RCC 7860 (cell line): ENCODE measurements at places on chromosomes 11 and 22.

GRCh38 chr11:117238221-117238620, 5.8 kb downstream of the RNF214 start:
- DNase-seq: no peak

- DNase-seq: no peak
Measured at GRCh38 chr22:34885852-34886251, 180.1 kb upstream of the ISX start.

DNA sequence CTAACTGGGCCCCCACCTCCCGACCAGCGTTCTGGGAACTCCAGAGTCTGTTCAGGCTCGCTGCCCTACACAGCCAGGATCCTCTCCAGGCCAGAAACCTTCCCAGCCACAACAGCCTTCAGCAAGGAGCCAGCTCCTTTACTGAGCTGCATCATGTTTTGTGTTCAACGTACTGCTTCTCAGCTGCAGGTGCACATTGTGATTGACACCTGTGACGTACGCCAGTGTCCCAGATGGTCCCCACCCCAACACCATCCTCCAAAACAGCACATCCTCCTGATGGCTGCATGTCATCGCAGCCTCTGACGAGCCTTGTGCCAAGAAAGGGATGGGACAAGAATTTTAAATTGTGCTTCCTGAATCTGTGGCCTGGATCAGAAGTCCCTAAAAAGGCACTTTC, 117.5 kb downstream of the SPATA19 start:
- DNase-seq: no peak

DNA sequence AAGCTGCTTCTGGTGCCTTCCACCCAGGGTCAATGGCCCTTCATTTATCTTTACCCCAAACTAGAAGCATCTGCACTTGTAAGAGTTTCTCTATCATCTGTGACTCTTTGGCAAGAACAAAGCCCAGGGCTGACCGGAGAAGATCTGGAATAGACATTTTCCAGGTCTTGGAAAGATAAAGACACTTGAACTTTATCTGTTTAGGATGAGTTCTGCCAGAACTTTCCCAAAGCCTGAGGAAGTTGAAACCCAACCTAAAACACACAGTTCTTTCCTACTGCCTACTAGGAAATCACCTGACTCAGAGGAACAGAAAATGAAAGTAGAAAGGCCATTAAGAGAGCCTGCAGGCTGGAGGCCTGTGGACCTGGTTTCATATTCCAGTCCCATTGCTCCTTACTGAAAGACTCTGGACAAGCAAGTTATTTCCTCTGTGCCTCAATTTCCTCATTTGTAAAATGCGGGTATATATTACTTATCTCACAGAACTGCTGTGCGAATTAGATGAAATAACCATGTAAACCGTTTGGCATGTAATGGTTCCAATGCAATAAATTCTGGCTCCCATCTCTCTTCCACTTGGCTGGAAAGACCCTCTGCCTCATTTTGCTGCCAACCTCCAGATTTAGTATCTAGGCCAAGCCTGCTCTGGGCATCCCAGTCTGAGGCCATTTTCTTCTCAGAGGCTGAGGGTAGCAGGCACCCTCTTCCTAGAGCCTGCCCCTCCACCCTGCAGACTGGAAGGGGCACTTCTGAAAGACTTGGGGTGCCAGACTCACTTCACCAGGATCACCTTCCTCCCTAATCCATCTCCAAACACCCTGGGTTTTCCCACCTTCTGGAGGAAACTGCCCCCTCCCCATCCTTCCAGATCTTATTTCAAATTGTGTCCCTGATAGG, 1.2 kb downstream of the UBE2L6 start:
- peak; percentile 13 for DNase-seq

- no peak for DNase-seq
Measured at GRCh38 chr11:645536-645935, 8.5 kb downstream of the DRD4 start.

DNA sequence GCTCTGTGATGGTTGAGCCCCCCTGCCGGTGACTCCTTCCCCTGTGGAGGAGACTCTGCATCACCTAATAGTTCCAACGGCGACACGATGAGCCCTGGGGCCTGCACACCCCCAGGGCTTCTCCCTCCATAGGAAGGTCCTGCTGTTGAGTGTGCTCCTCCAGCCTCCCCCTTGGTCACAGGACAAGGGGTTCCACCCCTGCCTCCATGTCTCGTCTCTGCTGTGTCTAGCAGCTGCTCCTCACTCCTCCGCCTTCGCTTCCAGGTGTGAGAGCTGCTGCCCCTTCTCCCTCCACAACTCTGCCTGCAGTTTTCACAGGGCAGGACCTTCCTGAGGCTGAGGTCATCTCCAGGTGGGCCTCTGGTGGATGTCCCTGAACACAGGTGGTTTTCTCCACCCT, 1416.1 kb downstream of the TBC1D22A start:
- no peak for DNase-seq

GRCh38 chr11:78423241-78423640, 5.6 kb upstream of the GAB2 start:
- no peak for DNase-seq

DNA sequence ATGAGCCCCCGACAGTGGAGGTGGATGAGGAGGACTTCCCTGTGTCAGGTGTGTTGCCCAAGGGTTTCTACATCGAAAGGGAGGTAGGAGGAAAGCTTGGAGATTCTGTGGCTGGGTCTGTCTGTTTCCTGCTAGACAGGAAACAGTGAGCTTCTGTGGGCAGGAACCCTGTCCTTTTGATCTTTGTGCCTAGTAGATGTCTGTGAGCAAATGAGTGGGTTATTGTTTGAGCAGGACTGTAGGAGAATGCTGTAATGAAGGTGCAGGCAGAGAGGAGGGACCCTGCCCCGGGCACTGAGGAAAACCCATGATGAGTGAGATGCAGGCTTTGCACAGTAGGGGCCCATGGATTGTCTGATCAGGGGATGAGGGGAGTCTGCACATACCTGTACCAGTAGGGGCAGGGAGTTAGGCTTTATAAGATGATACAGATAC, 14.0 kb downstream of the USP35 start:
- DNase-seq: no peak

DNA sequence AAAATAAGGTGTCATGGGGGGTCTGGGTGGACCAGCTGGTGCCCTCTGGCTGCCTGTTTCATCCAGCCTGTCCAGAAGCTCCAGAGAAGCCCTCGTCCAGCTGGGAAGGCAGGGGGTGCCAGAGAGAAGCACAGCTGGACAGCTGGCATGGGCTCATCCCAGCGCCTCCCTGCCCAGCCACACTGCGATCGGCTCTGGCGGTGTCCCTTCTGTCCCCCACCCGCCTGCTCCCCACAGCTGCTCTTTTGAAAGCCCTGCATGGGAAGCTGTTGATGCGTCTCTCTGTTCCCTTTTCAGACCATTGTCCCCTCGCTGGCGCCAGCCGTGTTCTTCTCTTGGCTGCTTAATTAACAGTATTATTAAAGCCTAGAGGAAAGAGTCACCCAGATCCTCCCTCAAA, 86.5 kb downstream of the MN1 start:
- no peak for DNase-seq

DNA sequence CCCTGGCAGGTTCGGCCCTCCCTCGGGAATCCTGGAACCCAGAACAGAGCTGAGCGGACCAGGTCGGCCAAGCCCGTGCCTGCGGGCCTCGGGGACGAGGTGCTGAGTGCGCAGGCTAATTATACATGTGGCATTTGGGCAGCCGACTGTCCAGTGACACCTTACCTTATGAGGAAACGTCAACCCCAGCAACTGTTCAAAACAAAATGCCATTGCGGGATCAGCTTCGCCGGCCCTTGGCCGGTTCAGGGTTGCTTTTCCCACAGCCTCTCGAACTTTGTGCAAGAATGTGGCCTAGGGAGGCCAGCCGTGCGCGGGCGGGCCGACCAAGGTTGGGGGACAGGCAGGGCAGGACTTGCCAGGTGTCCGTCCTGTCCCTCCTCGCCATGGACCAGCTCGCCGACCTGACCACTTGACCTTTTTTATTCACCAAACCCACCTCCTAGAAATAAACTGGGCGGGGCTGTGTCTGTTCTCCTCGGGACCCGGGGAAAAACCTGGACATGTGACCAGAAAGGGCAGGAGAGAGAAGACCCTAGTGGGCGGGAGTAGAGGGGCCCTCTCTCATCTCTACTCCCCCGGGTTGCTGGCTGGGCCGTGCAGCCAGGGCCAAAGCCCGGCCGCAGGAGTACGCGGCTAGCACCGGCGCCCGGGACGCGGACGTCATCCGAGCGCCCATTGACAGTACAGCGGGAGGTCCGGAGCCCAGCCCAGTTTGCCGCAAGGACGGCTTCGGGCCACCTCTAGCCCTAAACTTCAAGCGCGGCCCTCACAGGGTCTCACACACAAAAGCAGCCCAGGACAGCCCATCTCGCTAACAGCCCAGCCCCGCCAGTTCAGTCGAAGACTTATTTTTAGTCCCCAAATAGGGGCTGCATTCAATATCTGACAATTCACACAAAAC, 134.3 kb upstream of the C11orf58 start:
- no peak for DNase-seq
